Left lung (tissue), 14 donors: ENCODE measurements at places on chromosomes 12 and 14. TPM values are rescaled to one million over a fixed set of nuclear protein-coding genes. Genes with fewer than 3 reads are reported as not detected.

Gene LRRK2
- 6.4 TPM for polyA plus RNA-seq

Gene SMOC1
- 2.1 TPM for polyA plus RNA-seq

- no peaks in the 10 kb centered on the region for H3K27me3 ChIP-seq
- no peak overlapping the region for H3K4me3 ChIP-seq
- no peak for DNase-seq
- H3K36me3 ChIP-seq = peaks cover 3% of the 10 kb centered on the region
- H3K27ac ChIP-seq = peak overlapping the region; percentile 91
- peaks cover 65% of the 10 kb centered on the region for H3K4me1 ChIP-seq
These were observed 28.2 kb upstream of the RPLP0 start for GRCh38 chr12:120229071-120229486.

- no peak overlapping the region for H3K4me3 ChIP-seq
- H3K36me3 ChIP-seq = no peaks in the 10 kb centered on the region
- no peaks in the 10 kb centered on the region for H3K27me3 ChIP-seq
- no peak for DNase-seq
- H3K4me1 ChIP-seq = peaks cover 12% of the 10 kb centered on the region
- H3K27ac ChIP-seq = no peak overlapping the region
These were observed 101.6 kb downstream of the PELI2 start for GRCh38 chr14:56219666-56220413.

DNA sequence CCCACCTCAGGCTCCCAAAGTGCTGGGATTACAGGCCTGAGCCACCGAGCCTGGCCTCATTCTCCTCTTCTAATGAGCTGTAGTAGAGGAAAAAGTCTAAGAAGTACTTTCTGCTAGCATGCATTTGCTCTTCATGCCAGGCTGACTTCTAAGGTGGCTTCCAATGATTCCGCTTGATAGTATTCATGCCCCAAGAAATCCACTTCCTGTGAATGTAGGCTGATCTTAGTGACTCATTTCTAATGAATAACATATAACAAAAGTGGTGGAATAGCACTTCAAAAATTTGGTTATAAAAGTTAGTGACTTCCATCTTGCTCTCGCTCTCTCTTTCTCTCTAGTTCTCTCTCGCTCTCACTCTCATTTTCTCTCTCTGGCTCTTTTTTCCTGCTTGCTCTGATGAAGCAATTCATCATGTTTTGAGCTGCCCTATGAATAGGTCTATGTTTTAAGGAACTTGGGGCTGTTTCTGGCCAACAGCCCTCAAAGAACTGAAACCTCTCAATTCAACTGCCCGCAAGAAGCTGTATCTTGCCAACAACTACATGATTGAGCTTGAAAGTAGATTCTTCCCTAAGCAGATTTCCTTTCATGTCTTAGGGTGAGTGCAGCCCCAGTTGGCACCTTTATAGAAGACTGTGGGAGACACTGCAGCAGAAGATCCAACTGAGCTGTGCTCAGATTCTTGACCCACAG is 282.9 kb downstream of the RMST start:
- peak; percentile 8 for DNase-seq
- no peaks in the 10 kb centered on the region for H3K36me3 ChIP-seq
- H3K4me1 ChIP-seq = no peaks in the 10 kb centered on the region
- H3K27ac ChIP-seq = no peak overlapping the region
- no peaks in the 10 kb centered on the region for H3K27me3 ChIP-seq
- H3K4me3 ChIP-seq = no peak overlapping the region

DNA sequence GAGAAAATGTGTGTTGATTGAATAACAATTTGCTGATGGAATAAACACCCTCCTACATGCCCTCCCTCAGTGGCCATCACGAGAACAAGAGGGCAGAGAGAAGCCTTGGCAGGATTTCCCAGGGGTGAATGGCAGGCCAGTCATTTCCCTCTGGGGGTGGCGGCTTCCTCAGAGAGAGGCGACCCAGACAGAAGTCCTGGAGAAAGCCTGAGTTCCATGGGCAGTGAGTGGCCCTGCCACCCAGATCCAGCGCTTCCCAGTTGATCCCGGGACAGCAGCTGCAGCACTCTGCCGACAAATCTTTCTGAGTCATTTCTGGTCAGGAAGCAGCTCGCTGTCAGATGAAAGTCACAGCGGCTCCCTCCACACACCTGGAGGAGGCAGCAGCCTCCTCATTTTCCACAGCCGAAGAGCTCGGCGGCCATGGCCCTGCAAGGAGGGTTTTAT is 123.0 kb downstream of the SCARB1 start:
- H3K4me3 ChIP-seq = no peak overlapping the region
- H3K4me1 ChIP-seq = peaks cover 44% of the 10 kb centered on the region
- H3K27me3 ChIP-seq = peaks cover 2% of the 10 kb centered on the region
- DNase-seq = no peak
- no peak overlapping the region for H3K27ac ChIP-seq

DNA sequence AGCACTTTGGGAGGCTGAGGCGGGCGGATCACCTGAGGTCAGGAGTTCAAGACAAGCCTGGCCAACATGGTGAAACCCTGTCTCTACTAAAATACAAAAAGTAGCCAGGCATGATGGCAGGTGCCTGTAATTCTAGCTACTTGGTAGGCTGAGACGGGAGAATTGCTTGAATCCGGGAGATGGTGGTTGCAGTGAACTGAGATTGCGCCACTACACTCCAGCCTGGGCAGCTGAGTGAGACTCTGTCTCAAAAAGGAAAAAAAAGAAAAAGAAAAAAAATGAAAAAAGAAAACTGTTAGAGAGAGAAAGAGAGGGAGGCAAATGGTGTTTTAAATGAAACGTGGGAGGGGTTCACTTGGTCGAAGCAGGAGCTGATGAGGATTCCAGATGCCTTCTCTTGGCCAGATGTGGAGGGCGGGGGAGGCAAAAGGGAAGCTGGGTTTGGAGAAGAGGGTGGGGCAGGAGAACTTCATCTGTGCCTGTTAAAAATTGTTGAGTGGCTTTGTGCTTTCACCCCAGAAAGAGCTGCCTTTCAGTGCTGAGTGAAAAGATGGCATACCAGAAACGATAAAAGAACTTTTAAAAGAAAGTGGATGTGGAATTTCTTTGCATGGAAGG is 1.1 kb downstream of the EMP1 start:
- DNase-seq = no peak
- H3K27me3 ChIP-seq = no peaks in the 10 kb centered on the region
- H3K27ac ChIP-seq = peak overlapping the region; percentile 94
- peaks cover 65% of the 10 kb centered on the region for H3K4me1 ChIP-seq

GRCh38 chr14:26332966-26333365 is 264.9 kb downstream of the NOVA1 start:
- no peaks in the 10 kb centered on the region for H3K27me3 ChIP-seq
- no peak overlapping the region for H3K4me3 ChIP-seq
- DNase-seq = no peak
- no peak overlapping the region for H3K27ac ChIP-seq

- H3K36me3 ChIP-seq = no peaks in the 10 kb centered on the region
- DNase-seq = no peak
- peaks cover 5% of the 10 kb centered on the region for H3K4me1 ChIP-seq
- H3K27me3 ChIP-seq = no peaks in the 10 kb centered on the region
These were observed 1.3 kb downstream of the CLSTN3 start for GRCh38 chr12:7131502-7131866.

- no peak for DNase-seq
- H3K27ac ChIP-seq = no peak overlapping the region
- no peaks in the 10 kb centered on the region for H3K27me3 ChIP-seq
- no peak overlapping the region for H3K4me3 ChIP-seq
These were observed 14.5 kb downstream of the DPF3 start for GRCh38 chr14:72879431-72879830.

DNA sequence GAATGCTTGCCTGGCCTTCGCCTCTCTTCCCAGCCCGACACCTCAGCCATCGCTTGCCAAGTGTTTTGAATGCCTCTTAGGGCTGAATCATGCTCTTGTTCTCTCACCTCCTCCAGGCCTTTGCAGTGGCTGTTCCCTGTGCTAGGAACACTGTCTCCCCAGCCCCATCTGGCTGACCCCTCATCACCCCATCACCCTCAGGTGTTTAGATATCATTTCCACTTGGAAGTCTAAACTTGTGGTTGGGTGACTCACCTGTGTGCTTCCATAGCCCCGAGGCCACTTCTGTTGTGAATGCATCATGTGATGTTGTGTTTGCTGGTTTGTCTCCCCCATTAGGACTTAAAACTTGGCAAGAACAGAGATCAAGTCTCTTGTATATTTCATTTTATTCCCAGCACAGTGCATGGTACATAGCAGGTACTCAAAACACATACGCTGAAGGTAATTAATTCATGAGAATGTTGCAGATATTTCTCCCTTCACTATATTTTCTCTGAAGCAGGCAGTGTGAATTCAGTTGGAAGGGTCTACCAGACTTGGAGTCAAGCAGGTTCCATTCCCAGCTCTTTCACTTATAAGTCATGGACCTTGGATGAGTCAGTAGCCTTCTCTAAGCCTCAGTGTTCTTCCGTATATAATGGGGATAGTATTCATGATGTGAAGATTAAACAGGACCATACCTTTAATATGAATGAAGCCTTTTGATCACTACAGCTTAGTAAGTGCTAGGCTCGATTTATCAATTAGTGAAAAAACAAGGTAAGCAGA is 67.8 kb downstream of the HRK start:
- H3K27me3 ChIP-seq = no peaks in the 10 kb centered on the region
- DNase-seq = no peak
- H3K4me1 ChIP-seq = no peaks in the 10 kb centered on the region

DNA sequence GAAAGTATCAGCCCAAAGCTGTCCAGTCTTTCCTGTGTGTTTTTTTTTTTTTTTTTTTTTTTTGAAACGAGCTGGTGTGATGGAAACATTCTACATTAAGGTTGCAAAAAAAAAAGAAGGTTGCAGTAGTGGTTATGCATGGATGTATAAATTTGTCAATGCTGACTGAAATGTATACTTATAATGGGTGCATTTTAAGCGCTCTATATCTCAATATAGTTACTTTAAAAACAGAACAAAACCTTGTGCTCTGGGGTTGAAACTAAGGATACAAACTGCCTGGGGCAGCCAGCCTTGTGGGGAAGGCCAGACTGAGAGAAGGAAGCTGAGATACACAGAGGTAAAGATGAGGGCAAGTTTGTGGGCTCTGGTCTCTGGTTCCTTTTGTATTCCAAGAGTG is 87.3 kb upstream of the RMST start:
- H3K4me3 ChIP-seq = no peak overlapping the region
- no peak for DNase-seq
- no peaks in the 10 kb centered on the region for H3K4me1 ChIP-seq
- H3K36me3 ChIP-seq = no peaks in the 10 kb centered on the region

DNA sequence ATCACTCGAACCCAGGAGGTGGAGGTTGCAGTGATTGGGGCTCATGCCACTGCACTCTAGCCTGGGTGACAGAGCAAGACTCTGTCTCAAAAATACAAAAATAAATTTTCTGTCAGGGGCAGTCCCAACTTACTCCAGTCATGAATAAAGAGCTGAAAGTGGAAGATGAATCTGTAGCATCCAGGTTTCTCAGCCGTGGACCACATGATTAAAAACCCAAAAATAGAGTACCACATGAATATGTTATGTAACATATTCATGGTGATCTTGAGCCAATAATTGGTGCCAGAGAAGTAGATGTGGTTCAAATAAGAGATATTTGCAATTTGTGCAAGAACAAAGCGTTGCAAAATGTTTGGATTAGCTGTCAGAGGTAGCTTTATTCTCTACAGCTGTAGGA is 23.1 kb downstream of the SPIC start:
- no peaks in the 10 kb centered on the region for H3K36me3 ChIP-seq
- H3K4me1 ChIP-seq = peaks cover 7% of the 10 kb centered on the region
- H3K27me3 ChIP-seq = no peaks in the 10 kb centered on the region
- no peak for DNase-seq
- H3K4me3 ChIP-seq = no peak overlapping the region
- H3K27ac ChIP-seq = no peak overlapping the region

DNA sequence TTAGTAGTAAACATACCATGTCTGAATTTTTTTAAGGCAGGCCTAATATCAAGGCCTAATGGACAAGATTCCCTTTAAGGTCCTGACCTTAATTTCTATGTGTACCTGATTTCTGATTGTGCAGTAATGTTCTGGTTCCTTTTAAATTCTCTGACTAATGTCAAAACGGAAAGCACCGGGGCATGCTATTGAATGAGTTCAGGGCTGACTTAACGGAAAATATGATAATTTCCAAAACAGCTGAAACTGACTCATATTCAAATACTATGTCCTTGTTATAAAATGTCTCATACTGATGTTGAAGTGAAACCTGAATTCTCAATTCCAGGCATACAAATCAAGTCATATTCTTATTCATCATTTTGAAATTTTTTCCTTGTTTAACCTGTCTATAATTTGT is 6.7 kb downstream of the TAS2R43 start:
- no peaks in the 10 kb centered on the region for H3K36me3 ChIP-seq
- H3K27ac ChIP-seq = no peak overlapping the region
- H3K4me3 ChIP-seq = no peak overlapping the region
- no peaks in the 10 kb centered on the region for H3K27me3 ChIP-seq

DNA sequence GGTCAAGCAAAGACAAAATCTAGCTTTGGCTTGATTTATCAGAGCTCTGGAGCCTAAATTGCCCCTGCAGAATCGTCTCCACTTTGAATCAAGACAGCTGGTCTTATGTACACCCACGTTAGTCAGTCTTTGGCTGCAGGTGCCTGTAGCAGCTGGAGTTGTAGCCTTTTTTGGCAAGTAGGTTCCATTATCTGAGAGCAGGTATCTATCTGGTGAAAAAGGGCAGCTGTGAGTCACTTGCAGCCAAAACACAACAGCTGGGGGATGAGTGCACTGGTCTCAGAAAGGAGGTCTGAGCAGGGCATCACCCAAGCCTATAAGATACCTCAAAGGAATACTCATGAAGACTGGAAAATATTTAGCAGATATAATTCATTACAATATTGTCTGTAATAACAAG is 43.6 kb upstream of the KCNH5 start:
- H3K27ac ChIP-seq = no peak overlapping the region
- H3K27me3 ChIP-seq = no peaks in the 10 kb centered on the region
- H3K36me3 ChIP-seq = no peaks in the 10 kb centered on the region
- DNase-seq = no peak
- no peaks in the 10 kb centered on the region for H3K4me1 ChIP-seq
